ENCODE measurements at places on chromosomes 2 and 18.
A peak's percentile ranks its signal among the peaks of the same experiment; 100 is the strongest.

GRCh38 chr18:12030670-12031069 is 49.4 kb downstream of the IMPA2 start:
- no peak for DNase-seq

DNA sequence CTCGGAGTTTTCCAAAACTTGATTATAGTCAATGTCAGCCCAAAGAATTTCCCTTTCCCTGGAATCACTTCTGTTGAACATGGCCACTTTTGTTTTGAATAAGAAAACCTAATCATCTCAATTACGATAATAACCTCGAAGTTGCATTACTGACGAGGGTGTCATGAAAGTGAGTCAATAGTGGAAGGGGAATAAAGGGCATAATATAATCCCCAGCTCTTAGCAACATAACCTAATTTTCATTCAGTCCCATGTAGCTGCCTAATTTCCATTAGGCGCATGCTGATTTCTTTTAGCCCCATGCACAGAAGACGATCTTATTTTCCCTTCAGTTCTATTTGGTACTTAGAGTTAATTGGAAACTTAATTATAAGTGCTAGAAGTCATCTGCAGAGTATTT is 51.1 kb upstream of the RAPH1 start:
- DNase-seq = no peak

GRCh38 chr2:55006306-55006705 is 43.9 kb downstream of the RTN4 start:
- DNase-seq = no peak

- no peak for DNase-seq
Observed at GRCh38 chr2:239895669-239896068, 129.5 kb downstream of the NDUFA10 start.

DNA sequence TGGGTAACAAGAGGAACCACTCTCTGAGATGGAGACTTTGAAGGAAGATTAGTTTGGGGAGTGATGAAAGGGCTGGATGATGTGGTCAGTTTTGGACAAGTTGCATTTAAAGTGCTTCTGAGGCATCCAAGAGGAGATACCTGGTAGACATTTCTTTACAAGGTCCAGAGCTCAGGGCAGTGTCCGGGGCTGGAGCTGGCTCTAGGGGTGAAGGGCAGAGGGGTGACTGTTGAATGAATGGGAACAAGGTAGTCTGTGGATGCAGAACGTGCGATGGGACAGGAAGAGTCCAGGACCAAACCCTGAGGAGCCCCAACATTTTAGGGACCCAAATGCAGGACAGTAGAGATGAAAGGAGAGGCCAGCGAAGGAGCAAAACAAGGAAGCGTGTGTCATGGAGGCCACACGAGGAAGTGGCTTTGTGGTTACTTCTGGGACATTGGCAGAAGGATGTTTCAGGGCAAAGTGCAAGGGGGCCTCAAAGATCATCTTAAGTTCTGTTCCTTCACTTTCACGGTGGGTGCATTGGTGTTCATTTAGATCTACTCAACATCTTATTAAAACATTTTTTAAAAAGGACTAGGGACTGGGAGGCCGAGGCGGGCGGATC is 13.6 kb upstream of the GPR35 start:
- DNase-seq = no peak

DNA sequence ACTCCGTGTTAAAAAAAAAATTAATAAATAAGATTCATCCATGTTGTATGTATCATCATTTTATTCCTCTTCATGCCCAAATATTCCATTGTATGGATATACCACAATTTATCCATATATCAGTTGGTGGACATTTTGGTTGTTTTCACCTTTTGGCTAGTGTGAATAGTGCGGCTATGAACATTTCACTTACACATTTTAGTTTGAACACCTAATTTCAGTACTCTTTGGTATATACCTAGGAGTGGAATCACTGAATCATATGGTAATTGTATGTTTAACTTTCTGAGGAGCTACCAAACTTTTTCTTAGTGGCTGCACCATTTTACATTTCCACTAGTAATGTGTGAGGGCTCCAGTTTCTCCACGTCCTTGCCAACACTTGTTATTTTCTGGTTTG is 20.0 kb downstream of the CDCA7 start:
- no peak for DNase-seq

- DNase-seq = peak; percentile 91
Observed at GRCh38 chr2:156476850-156477206, 40.6 kb downstream of the GPD2 start.

DNA sequence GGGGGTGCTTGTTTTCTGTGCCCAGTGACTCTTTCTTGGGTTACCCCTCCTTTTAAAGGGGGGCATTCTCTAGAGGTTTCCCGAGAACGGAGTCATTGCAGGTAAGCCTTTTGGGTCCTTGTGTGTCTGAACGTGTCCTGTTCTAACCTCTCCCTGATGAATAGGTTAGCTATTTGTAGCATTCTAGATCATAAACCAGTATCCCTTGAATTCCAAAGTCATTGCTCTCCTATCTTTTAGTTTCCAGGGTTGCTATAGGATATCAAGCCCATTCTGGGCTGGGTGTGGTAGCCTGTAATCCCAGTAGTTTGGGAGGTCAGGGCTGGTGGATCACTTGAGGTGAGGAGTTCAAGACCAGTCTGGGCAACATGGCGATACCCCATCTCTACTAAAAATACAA is 65.9 kb upstream of the YWHAQ start:
- no peak for DNase-seq

DNA sequence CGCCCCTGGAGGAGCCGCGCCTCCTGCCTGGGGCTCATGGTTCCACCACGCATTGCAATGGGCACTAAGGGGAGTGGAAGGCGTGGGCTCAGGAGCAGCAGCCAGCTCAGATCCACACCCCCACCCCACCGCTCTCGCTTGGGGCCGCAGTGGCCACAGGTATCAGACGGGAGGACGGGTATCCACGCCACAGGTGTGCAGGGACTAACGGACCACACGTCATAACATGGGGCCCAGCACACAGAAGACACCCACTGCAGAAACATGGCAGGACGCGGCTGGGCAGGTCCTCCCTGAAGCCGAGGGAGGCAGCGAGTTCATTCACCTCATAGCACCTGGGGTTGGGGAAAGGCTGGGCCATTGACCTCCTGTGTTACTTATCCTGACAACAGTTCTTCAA is 13.0 kb downstream of the HDAC4 start:
- no peak for DNase-seq

DNA sequence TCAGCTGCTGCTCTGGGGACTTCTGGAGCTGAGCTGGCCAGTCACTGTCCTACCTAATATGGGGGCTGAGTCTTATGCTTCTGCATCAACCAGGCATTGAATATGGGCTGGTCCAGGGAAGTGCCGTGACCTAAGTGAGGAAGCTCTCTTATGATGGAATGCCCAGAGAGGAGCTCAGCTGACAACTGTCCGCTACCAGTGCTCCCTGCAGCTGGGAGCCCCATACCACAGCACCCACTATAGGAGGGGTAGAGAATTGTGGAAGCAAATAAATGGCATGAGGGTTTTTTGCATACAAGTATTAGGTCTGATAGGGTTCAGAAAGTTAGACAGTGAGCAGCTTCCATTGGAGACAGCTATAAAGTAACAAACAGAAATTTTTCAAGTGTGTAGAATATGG is 4.5 kb downstream of the TIMM21 start:
- DNase-seq = no peak

GRCh38 chr2:55080204-55080738 is 30.0 kb upstream of the RTN4 start:
- DNase-seq = no peak

GRCh38 chr2:212549463-212549862 is 10.9 kb upstream of the ERBB4 start:
- DNase-seq = no peak

- no peak for DNase-seq
Observed at GRCh38 chr2:85802354-85803103, 48.7 kb downstream of the ATOH8 start.

DNA sequence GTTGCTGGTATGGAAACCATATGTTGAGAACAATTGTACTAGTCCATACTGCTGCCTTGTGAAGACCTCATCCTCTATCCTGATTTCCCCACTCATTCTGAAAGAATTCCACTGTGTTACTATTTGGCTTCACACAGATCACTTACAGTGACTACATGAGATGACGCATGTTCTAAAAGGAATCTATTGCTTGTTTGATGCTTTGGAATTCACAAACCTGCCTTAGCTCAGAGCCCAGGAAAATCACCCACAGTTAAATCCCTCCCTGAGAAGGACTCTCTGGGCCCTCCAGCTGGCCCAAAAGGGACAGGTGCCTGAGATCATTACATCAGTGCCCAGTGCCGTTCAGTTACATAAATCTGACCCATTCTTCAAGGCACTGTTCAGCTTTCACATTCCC is 45.3 kb downstream of the KLHL29 start:
- DNase-seq = peak; percentile 94

- DNase-seq = no peak
Observed at GRCh38 chr2:129354631-129355030, 624.8 kb upstream of the RAB6C start.

GRCh38 chr2:144523596-144524117 is 3.7 kb upstream of the ZEB2 start:
- no peak for DNase-seq

- peak; percentile 86 for DNase-seq
Observed at GRCh38 chr2:56287974-56288373, 104.2 kb downstream of the CCDC85A start.

GRCh38 chr2:64422466-64422865 is 31.5 kb upstream of the LGALSL start:
- DNase-seq = no peak

GRCh38 chr18:2482706-2483475 is 88.4 kb downstream of the METTL4 start:
- DNase-seq = no peak

All from astrocyte (in vitro differentiated cells and primary cell).